ENCODE measurements at places on chromosomes 1 and 21.
A peak's percentile ranks its signal among the peaks of the same experiment; 100 is the strongest.

- no peak for DNase-seq
These were observed 182.0 kb downstream of the CDC42BPA start for GRCh38 chr1:227136210-227136820.

DNA sequence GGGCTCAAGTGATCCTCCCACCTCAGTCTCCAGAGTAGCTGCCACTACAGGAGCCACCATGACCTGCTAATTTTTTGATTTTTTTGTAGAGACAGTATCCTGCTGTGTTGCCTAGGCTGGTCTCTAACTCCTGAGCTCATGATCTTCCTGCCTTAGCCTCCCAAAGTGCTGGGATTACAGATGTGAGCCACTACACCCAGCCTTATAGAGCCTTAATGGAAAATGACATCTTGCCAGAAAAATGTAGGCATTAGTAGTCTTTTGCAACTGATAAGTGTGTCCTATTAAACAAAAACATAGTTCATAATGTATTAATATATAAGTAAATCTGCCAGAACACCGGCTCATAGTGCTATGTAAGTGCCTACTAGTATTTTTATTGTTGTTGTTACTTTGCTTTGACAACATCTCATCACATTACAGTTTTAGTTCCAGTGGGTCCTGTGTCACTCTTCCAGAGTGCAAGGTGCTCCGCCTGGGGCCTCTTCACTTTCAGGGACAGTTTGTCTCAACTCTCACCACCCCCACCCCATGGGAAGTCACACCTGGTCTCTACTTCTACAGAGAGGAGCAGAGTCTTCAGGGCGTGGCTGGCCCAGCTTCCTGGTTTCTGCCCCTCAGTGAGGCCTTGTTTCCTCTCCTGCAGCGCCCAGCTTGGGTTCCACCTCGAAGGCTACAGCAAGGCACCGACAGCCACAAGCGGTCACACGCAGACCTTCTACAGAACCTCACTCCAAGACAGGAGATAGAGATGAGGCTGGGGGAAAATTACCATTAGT is 30.1 kb downstream of the RHOU start:
- no peak for DNase-seq

DNA sequence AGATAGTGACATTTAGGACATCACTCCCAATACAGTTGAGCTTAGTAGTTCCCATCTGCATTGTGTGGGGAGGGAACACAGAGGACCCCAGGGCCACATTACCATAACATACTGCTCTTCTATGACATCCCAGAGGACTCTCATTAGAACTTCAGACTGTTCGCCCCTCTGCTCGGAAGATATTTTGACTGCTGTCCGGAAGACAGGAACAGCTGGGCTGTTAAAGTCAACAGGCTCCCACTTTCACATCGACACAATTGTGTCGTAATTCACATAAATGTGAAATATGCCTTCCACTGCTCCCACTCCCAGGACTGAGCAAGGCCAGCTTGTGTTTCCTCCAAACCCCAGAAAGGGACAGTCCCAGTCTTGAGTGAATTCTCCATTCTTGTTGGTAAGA is 158.4 kb downstream of the SEC16B start:
- no peak for DNase-seq

GRCh38 chr1:209512821-209513220 is 70.7 kb upstream of the CAMK1G start:
- DNase-seq = no peak

DNA sequence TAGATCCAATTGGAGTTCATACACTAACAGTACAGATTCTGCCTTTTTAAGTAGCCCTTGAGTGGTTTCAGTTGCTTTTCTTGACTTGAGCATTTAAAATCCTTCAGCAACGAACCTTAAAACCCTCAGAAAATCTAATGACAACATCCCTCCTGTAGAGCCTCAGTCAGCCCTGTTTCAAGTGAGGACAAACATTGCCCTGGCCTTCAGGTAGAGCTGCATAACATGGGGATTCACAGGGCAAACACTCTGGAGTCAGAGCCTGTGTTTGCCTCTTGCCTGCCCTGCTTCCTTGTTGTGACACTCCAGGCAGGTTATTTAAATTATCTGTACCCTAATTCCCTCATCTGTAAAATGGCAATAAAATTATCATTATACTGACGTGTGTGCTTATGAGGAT is 96.1 kb upstream of the KCNA3 start:
- DNase-seq = no peak

- peak; percentile 43 for DNase-seq
These were observed 21.6 kb downstream of the DRAXIN start for GRCh38 chr1:11713095-11713494.

GRCh38 chr1:161335796-161336195 is 21.6 kb downstream of the SDHC start:
- DNase-seq = no peak

DNA sequence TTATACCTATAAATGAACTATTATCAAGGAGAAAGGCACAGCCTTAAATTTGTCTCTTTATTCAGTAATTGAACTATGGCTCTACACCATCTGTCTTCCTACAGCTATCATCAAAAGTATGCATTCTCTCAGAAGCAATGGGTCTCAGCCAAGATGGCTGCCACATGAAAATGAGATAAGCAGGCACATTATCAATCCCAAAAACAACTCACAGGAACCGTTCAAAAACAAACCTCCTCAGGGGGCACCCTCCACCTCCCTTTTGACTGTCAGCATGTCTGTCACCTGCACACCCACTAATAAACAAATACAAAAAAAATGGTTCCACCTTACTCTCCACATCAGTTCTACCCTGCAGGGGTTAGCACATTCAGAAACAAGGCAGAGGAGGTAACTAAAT is 23.6 kb downstream of the KIAA0319L start:
- DNase-seq = no peak

DNA sequence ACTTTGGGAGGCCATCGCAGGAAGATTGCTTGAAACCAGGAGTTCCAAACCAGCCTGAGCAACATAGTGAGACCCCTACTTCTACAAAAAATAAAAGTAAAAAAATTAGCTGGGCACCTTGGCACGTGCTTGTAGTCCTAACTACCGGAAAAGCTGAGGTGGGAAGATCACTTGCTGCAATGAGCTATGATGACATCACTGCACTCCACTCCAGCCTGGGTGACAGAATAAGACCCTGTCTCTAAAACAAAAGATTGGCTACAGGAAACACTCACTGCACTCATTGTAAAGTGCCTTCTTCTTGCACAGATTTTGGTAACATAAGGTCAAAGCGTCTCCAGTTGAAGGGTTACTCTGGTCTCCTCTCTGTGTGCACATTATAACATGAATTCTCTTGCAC is 305.7 kb downstream of the TM2D1 start:
- no peak for DNase-seq

DNA sequence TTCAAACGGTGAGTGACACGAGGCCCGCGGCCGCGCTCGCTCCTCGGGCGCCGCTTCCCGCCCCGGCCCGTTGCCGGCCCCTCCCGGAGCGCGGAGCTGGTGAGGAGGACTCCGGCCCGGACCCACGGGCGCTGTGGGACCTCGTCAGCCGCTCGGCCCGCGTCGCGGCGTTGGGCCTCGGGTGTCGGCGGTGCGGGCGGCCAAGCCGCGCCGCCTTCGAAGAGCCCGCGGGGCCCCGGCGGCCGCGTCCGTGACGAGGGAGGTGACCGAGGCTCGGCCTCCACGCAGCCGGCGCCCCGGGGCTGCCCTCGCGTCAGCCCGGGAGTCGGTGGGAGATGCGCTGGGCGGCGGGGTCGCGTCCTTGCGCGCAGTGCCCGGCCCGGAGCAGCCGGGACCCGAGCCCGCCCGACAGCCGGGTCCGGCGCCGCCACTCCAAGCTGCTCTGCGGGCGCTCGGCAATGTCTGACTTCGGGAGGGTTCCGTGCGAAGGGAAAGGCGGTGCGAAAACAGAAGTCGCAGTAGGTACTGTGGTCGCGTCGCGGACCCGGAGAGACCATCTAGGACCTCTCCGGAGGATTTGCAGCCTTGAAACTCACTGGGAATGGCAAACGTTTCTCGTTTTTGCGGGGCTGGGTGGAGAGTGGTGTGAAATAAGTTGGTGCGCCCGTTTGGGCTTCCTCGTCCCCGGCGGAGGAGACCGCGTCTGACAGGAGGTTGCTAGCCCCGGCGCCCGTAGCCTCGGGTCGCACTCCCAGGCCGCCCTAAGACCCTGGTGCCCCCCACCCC is 829 bp downstream of the SPEN start:
- peak; percentile 59 for DNase-seq

GRCh38 chr1:54417123-54417522 is 10.9 kb upstream of the SSBP3 start:
- no peak for DNase-seq

- no peak for DNase-seq
These were observed 39.7 kb downstream of the MATN1 start for GRCh38 chr1:30683699-30684098.

DNA sequence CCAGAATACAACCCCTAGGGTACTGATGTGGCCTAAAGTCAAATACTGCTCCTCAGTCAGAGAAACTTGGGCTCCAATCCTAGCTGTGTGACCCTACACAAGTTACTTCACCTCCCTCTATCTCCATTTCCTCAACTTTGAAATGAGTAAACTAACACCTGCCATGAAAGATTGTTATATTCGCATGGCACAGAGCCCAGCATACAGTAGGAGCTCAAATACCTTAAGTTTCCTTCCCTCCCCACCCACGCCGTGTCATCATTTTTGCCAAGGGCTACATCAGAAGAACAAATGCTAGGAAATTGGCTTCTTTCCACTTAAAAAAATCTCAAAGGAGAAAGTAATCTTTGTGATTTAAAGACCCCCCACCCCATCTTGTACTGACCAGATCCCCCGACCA is 22.2 kb upstream of the ZNF362 start:
- no peak for DNase-seq

DNA sequence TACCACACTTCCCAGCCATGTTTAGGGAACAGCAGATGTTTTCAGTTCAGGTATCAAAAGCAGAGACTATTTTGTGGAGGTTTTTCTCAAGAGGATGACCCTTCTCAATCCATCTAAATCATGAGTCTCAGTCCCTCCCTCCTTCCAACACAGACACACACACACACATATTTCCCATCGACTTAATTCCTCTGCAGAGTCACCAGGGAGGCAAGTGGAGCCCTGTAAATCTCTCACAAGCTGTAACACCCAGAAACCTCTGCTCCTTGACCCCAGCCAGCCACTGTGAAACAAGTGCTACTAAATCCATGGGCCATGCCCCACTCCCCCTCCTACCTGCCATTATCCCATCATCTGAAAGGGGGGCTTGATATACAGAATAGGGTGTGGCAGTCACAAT is 10.6 kb upstream of the KCND3 start:
- no peak for DNase-seq

- no peak for DNase-seq
These were observed 128.1 kb upstream of the ZNF648 start for GRCh38 chr1:182189535-182190066.

- peak; percentile 73 for DNase-seq
These were observed 40.2 kb downstream of the LGR6 start for GRCh38 chr1:202233804-202234203.

GRCh38 chr1:77533660-77534305 is 148.7 kb downstream of the ZZZ3 start:
- DNase-seq = peak; percentile 68

DNA sequence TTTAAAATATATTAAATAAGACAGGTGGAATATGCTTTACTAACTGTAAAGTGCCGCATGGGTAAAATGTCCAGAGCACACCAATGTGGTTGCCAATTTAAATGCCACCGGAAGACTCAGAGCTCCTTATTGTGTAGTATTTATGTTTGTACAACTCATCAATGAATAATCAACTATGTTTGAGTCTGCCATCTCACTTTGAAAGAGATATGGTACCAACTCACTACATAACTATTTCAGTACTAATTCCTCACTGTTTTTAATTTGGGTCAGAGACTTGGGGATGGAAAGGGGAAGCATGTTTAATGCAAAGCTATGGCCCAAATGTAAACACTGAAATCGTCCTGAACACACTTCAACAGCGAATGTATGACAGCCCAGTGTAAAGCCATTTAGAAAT is 144.8 kb downstream of the NR5A2 start:
- no peak for DNase-seq

DNA sequence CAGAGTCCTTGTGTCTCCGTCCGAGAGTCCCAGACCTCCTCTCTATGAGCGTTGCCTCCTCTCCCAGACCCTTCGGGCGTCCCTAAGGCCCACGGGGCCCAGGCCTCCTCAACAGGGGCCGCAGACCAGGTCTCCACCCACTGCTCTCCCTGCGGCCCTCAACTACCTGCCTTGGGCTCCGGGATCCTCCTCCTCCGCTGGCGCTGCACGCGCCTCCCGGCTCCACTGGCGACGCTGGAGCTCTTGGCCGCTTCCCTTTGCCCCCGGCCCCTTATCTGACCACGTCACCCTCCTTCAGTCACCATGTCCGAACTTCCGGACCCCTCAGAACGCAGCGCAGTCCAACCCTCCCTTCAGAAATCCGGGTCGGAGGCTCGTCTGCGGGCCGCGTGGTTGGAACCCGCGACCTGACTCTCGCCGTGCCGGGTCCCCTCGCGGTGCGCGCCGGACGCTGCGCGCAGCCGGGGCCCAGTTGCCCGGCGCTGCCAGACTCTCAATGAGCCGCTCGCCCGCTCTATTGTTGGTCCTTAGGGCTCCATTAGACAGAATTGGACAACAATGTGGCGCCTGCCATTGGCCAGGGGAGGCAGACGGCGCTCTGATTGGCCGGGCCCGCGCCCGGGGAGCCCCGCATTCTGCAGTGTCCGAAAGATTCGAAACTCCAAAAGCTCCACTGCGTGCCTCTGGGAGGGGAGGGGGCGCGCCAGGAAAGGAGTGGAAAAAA is at the start of gene DMRTA2:
Gene DMRTA2, minus strand, starts transcription at position 498 of the 724 bp plus-strand sequence. CDS start 1,907 bp downstream, outside the sequence.
- peak; percentile 86 for DNase-seq

- DNase-seq = peak; percentile 83
These were observed 102.3 kb upstream of the TMPRSS2 start for GRCh38 chr21:41610042-41610839.

GRCh38 chr1:34988147-34988546 is 3.0 kb upstream of the TMEM35B start:
- no peak for DNase-seq

GRCh38 chr1:118563981-118564951 is 379.2 kb upstream of the SPAG17 start:
- peak; percentile 96 for DNase-seq

GRCh38 chr21:25039461-25040380 is 567.6 kb downstream of the MRPL39 start:
- DNase-seq = no peak

DNA sequence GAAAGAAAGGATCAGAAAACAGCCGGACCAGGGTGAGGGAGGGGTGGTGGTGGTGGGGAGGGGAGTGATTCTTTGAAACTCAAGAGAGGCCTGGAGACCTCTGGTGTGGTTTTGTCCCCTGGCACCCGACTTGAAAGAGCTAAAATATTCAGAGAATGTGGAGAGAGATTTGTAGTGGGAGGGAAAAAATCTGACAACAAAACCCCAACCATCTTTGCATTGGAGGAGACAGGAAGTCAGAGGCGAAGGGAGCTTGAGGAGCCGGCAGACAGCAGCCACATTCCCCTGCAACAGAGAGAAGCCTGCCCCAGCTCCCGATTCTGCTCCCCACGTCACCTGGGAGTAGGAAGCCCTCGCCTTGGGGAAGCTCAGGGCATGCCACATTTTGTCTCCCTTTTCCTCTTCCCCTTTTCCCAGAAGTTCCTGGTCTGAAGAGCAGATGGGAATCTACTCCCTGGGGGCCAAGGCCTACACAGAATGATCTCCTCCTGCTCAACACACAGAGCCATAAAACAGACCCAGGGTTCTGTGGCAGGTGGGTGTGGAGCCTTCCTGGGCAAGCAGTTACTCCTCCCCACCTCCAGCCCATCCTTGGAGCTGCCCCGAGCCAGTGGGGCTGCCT is 84.9 kb downstream of the ITPKB start:
- DNase-seq = peak; percentile 90

Data from islet precursor cell (in vitro differentiated cells).